Left colon (tissue), 2 donors: ENCODE measurements at places on chromosomes 1 and 21. TPM values are rescaled to one million over a fixed set of nuclear protein-coding genes. Genes with fewer than 3 reads are reported as not detected.

Gene NPHS2
- 0.20 TPM for total RNA-seq

Gene GSTM2
- total RNA-seq: 22.5 TPM

Gene COL11A1
- 0.34 TPM for total RNA-seq

Gene LMX1A
- 0.64 TPM for total RNA-seq
